Stimulated activated CD8-positive, alpha-beta memory T cell treated with anti-CD3 and anti-CD28 coated beads, Interleukin-4, amount 100 ng/mL, for 1 hour (primary cell): ENCODE measurements at places on chromosomes 2 and 18.

DNA sequence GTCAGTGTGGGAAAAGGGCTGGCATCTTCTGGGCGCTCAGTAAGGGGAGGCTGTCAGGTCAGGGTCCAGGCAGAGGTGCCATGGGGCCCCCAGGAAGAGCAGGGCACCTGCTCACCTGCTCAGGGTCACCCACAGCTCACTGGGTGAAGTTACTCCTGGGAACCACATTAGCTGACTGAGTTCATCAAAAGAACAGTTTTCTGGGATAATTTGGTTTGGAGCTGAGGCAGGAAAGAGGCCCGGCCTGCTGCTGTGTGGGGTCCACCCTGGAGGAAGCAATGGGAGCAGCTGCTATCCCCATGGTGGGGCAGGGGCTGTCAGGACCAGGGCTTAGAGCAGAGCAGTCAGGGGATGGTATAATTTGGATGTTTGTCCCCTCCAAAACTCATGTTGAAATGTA lies 97.2 kb upstream of the GPC1 start:
- no peak for DNase-seq

- DNase-seq, result no peak
Measured at GRCh38 chr18:1124495-1124894, 219.8 kb downstream of the ADCYAP1 start.

GRCh38 chr2:105590780-105591660 lies 153.7 kb upstream of the NCK2 start:
- DNase-seq, result no peak

DNA sequence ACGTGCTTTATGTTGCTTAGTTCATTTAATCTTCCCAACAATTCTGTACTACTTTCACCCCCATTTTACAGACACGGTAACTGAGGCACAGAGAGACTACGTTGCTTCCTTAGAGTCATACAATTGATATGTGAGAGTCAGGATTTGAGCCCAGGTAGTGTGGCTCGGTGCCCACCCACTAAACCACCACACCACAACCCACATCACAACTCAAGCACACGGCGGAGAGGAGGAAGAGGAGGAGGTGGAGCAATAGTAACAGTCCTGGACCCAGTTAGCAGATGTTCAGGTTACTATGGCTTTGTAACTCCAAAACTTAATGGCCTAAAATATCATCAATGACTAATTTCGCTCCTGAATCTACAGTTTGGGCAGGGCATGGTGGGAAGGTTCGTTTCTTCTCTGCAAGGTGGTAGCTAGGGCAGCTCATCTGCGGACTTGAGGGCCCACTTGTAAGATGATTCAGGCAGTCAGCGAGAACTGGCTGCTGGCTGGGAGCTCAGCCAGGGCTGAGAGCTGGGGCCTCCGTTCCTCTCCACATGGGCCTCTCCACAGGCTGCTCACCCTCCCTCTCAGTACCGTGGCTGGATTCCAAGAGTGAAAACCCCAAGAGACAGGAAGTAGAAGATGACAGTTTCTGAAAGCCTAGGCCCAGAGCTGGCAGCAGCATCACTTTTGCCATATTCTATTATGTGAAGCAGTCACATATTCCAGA lies 167.1 kb downstream of the ZFP36L2 start:
- no peak for DNase-seq

DNA sequence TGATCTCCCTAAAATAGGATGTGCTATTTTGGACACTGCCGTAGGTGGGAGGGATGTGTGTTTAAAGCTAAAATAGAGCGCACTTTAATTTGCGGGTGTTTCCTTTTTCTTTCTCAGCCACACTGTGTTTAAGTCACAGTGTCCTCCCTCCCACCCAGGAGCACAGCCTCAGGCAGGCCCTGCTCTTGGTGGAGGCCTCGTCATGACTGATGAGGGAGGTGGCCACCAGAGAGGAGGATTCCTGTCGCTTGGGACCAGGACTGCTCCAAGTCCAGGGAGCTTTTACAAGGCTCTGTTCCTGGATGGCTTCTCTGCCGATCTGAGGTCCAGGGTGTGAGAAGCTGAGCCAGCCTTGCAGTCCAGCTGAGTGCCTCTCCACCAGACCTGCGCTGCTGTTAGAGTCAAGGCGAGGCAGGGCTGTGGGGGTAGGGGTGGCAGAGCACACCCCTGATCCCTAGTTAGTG lies 33.5 kb downstream of the INPP4A start:
- DNase-seq, result no peak

DNA sequence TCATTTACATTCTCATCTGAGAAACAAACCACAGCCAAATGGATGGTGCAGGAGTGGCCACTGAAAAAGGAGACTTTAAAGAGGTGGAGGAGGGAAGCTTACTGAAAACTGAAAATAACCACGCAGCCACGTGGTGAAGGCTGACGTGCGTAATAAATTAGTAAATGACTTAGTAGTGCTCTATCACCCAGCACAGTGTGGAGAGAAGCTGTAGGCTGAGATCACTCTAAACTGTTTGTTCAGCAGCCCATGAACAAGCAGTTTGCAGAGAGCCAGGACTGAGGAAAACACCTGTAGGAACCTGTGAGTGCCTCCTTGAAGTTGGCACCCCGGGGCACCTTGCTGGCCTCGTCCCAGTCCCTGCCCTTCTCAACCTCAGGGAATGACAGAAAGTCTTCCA lies 193.0 kb downstream of the TXNL1 start:
- no peak for DNase-seq

DNA sequence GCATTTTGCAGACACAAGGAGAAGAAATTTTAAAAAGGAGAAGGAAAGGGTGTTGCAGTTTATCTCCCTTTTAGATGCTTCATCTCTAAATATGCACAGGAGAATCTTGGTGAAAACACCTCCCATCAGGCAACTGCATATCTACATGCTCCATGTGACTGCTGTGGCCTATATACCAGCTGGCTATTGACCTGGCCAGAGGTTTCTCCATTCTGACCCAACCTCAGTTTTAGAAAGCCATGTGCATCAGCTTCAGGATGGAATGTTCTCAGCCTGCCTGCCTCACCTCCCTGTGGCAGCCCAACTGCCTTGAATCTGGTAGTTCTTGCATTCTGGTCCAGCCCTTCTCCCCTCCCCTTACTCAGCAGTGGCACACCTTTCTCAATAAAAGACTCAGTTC lies 1958.8 kb upstream of the CELF4 start:
- DNase-seq, result no peak

- DNase-seq, result no peak
Measured at GRCh38 chr2:190530248-190530900, 4.1 kb downstream of the NEMP2 start.

GRCh38 chr18:46155641-46156051 lies 51.5 kb downstream of the HAUS1 start:
- no peak for DNase-seq
